Caudate nucleus (tissue), 63 donors: ENCODE measurements at places on chromosomes 13 and 19.

DNA sequence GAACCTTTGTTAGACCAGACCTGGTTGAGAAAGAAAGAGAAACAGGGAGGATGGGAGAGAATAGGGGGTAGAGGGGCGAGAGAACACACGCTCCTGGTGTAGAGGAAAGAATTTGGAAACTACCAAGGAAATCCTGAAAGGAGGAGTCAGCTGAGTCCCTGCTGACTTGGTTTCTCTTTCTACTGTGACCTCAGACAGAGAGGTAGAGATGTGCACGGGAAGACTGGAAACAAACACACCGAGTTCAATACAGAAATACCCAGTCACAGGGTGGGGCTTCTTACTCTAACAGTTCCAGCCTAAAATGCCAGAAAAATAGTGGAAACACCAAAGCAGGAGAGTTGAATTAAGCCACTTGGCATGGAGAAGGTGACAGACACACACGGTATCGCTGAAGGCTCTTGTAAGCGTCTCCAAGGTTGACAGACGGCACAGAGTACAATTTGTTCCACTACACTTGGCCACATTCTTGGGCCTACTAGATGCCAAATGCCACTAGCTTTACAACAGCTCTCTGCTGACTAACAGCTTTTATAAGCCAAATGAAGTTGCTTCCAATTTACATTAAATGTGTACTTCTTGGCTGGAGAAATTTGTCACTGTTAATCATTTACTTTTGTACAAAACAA is 28.1 kb downstream of the LATS2 start:
- no peak for DNase-seq

DNA sequence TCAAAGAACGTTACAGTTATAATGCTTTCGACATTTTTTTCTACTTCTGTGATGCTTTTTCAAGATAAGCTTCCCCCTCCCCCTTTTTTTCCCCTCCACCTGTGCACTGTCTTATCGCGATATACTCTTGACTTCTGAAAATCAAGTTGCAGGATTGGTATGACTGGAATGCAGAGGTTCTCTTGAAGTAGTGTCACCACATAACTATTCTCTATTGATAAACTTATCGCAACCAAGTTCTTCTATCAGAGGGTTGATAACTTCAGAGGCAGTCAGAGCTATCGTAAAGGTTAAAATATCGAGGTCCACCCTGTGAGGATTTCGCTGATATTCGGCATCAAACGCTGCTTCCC is 820 bp downstream of the EID2 start:
- no peak for DNase-seq

- DNase-seq: no peak
These were observed 3.6 kb upstream of the REXO1 start for GRCh38 chr19:1851654-1852580.

GRCh38 chr13:108961542-108962125 is 332.2 kb downstream of the MYO16 start:
- DNase-seq: no peak

- no peak for DNase-seq
These were observed 125.2 kb downstream of the RAB20 start for GRCh38 chr13:110436276-110436675.

GRCh38 chr13:44837250-44837649 is 152.0 kb downstream of the NUFIP1 start:
- no peak for DNase-seq

GRCh38 chr13:87208636-87209035 is 462.5 kb upstream of the SLITRK5 start:
- no peak for DNase-seq

DNA sequence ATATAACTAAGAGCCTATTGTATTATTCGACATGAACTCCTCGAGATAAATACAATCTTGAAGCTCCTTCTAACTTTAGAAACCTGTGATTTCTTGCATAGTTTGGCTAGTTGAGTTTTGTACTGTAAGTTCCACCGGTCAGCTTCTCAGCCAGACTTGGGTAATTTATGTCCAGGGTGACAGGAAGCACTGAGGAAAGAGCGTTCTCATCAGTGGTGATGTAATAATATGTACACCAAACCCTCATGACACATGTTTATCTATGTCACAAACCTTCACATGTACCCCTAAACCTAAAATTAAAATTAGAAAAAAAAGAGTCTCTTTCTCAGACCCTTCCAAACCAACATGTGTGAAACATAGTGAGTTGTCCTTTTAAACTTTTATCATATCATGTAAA is 205.7 kb downstream of the KCNRG start:
- DNase-seq: no peak

DNA sequence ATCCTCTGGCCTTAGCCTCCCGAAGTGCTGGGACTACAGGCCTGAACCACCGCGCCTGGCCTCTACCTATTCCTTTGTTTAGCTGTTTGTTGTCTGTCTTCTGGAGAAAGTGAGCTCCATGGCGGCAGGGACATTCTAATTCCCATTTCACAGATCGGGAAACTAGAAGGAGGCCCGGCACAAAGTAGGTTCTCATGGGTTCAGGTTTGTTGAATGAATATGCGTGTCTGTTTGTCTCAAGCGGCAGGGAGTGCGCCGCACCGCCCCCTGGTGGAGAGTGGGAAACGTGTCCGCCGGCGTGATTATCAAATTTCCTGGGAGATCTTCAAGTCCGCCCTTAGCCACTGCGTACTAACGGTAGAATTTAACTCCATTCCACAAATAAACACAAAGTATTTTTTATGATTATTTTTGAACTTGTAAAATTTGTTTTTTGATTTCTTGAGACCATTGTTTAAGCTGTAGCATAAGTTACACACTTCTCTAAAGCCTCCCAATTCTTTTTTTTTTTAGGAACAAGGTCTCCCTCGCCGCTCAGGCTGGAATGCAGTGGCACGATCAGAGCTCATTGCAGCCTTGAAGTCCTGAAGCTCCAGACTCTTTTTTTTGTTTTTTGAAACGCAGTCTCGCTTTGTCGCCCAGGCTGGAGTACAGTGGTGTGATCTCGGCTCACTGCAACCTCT is 8.9 kb upstream of the CCDC9 start:
- DNase-seq: peak; percentile 3
